ENCODE measurements at places on chromosomes 13 and 19.
A peak's percentile ranks its signal among the peaks of the same experiment; 100 is the strongest.

DNA sequence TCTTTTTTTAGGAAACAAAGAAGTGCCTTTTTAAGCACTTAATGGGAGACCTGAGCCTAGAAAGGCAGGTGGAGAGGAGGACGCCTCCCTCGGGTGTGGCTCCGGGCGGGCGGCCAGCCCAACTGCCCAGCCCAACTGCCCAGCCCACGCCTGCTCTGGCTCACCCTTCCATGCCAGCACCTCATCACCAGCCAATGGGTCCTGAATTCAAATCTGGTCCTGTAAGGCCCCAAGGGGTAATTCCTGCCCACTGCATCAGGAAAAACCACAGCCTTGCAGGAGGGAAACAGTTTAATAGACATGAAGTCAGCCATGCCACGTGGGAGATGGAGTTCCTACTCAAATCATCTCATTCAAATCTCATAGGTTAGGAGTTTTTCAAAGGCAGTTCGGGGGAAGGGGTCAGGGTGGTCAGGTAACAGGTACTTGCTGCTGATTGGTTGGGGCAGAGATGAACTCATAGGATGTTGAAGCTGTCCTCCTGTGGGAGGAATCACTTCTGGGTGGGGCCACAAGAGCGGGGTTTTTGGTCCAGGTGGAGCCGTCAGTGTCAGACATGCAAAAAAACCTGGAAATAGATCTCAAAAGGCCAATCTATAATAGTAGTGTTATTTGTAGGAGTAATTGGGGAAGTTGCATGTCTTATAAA lies 64.9 kb downstream of the HSPH1 start:
- DNase-seq: no peak

DNA sequence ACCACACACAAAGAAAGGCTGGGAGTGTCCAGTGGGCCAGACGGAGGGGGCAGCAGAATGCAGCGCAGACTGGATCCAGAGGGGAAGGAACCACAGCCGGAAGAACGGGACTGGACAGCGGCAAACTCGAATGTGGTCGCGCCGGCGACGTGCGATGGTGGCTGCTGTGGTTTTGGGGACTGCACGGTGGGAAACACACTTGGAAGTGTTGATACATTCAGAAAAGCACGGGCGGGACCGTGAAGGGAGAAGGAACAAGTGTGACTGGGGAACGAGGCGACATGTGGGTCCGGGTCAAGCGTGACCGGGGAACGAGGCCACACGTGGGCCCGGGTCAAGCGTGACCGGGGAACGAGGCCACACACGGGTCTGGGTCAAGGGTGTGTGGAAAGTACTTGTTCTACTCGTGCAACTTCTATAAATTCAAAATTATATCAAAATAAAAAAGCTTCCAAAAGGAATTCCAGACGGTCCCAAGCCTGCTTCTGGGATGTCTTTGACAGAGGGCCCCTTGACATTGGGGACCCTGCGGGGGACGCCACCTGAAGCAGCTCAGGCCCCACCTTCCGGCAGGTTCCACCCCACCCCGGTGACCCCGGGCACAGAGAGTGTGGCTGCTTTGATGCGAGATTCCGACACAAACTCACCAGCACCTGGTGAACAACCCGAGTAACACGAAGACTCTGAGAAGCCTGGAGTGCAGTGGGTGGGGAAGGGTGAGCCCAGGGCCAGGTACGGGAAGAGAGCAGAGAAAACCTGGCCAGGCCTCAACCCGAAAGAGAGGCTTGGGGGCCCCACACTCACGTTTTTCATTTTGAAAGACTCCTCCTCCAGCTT lies 25.1 kb upstream of the C13orf46 start:
- no peak for DNase-seq

DNA sequence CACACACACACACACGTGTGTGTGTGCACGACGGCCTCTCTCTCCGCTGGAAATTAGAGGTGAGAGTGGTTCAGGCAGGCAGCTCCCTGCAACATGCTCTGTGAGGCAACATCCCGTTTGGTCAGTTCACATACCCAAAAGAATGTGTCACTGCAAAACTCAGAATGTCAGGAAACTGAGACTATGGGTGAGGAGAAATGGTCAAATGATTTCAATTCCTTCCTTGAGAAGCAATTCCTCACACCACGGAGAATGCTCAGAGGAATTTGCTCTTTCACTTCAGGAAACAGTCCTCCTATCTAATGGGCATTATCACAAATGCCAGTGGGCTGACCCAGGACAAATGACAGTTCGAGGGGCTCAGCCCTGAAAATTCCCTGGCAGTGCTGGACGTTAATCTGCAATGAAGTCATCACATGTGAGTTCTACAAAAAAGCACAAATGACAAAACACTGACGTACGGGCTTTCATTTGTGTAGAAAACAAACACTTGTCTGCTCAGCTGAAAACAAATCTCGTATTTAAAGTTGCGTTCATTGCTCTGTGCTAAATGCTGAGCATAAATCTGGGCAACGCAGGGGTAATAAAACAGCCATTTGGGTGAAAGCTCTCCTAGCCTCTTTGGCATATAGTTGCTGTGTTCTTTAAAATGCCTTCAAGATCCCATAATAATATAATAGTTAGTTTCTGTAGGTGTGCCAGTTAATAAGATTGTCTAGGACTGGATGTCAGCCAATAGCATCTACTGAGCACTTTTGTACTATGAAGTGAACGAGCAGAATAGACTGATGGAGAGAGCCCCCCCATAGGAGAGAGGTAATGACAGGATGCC lies 18.6 kb upstream of the LATS2 start:
- DNase-seq: peak; percentile 97

DNA sequence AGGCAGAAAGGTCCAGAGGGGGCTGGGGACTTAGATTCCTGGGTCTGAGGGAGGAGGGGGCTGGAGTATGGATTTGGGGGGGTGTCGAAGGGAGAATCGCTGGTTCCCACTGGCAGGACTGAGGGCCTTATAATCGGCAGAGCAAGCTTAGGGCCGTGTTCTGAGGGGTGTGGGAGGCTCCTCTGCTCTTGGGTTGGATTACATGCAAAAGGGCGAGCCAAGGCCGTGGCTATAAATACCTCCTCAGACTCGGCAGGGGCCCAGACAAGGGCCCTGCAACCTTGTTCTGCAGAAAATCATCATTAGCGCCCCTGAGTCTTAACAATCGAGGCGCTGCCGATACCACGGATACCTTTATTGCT lies 707 bp upstream of the MAMSTR start:
- DNase-seq: no peak

GRCh38 chr13:101210774-101211173 lies 205.5 kb downstream of the NALCN start:
- DNase-seq: no peak

- DNase-seq: peak; percentile 73
Observed at GRCh38 chr13:42525035-42525504, 48.9 kb upstream of the TNFSF11 start.

- no peak for DNase-seq
Observed at GRCh38 chr13:96020931-96021330, 32.3 kb downstream of the UGGT2 start.

DNA sequence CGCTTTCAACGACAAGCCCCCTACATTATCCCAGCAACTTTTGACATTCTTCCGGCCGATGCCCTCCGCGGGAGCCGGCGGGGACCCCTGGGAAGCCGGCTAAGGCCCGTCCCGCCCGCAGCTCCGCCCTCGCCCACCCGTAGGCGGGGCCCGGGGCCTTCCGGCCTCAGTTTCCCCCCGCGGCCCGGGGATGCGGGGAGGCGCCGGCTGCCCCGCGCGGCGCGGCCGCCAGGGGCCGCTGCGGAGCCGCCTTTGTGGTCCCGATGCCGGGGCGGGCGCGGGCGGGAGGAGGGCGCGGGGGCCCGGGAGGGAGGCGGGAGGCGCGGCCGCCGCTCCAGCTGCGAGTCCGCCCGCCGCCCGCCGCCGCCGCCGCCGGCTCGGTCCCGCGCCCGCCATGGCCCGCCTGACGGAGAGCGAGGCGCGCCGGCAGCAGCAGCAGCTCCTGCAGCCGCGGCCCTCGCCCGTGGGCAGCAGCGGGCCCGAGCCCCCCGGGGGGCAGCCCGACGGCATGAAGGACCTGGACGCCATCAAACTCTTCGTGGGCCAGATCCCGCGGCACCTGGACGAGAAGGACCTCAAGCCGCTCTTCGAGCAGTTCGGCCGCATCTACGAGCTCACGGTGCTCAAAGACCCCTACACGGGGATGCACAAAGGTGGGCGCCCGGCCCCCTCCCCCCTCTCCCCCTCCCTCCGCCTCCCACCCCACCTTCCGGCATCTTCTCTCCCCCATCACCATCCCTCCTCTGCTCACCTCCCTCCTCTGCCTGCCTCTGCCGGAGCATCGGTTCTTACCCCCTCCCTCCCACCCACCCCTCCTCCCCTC lies at the start of gene CELF5:
Gene CELF5, plus strand, starts transcription at position 316 of the 823 bp plus-strand sequence. Its CDS starts 79 bp downstream, at position 395.
- no peak for DNase-seq

GRCh38 chr13:48904668-48905290 lies 70.9 kb upstream of the FNDC3A start:
- no peak for DNase-seq

DNA sequence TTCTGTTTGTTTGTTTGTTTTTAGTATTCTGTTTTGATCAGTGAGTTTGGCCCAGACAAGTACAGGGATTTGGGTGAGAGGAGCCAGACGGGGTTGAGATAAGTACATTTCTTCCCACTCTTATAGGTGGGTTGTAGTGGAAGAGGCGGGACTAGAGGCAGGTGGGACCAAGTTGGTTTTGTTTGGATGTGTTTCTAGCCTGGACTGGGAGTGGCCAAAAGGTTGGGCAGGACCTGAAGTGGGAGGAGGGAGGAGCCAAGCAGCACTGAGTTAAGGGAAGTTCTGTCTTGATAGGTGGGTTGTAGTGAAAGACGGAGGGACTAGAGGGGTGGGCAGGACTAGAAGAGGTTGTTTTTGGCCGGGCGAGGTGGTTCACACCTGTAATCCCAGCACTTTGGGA lies 9.0 kb downstream of the DNASE2 start:
- no peak for DNase-seq

DNA sequence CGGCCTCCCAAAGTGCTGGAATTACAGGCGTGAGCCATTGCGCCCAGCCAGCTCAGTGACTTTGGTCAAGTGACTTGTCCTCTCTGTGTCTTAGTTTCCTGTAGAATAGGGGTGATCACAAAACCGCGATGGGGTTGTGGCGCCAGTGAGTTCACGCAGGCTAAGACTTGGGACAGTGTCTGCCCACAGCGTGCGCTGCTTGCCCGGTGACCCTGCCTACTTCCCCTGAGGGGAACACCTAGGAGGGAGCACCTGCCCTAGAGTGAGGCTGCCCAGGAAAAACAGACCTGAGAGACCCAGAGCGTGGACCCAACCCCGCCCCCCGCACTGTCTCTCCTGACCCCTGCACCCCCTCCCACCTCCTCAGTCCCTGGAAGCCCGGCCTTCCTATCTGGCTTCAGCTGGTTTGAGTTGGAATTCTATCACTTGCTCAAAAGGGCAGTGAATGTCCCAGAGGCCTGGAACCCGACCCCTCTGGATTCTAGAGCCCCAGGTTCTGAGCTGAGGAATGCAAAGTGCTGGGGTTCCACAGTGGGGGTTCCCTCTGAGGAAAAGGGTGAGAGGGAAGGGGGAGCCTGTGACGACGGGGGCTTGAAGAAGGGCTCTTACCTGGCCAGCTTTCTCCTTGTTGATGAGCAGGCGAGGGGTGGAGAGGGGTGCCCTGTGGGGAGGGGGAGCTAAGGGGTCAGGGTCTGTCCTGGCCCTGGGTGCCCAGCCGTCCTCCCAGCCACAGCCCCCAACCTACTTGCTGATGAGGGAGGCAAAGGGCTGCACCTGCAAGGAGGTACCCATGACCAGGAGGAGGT lies 2.2 kb upstream of the RINL start:
- no peak for DNase-seq

Measured in kidney capillary endothelial cell (primary cell).